ENCODE measurements at places on chromosomes 13 and 19.

DNA sequence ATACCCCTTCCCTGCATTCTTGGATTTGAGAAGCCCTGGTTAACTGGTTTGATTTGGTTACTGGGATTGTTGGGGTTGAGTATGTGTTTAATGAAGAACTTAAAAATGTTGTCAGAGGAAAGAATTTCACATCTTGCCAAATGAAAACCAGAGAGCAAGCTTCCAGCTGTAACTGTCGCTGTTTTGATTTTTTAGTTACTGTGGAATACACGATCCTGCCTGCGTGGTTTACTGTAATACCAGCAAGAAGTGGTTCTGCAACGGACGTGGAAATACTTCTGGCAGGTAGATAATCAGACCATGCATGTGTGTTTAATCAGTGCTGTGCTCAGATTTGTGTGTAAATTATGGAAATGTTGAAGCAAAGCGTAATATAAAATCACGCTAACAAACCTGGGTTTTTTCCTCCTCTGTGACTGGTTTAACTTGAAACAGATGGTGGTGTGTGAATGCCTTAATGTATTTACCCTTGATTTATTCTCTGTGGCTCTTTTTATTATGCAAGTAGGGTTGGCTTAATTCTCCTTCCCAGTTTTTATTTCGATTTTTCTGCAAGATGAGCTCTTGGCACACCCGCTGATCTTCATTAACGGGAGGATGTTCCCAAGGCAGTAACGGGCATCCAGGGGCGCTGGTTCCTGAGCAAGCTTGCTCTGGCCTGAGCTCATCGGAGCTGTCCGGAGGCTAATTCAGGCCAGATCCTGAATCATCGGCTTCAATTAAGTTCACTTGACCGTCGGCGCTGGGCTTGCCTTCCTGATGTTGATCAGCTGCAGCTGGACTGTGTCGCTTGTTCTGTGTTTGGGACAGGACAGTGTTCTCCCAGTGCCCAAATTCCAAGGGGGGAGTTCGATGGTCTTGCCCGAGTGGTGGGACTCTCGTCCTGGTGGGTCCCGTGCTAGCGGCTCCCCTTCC lies 16.0 kb downstream of the UPF1 start:
- no peak for DNase-seq

DNA sequence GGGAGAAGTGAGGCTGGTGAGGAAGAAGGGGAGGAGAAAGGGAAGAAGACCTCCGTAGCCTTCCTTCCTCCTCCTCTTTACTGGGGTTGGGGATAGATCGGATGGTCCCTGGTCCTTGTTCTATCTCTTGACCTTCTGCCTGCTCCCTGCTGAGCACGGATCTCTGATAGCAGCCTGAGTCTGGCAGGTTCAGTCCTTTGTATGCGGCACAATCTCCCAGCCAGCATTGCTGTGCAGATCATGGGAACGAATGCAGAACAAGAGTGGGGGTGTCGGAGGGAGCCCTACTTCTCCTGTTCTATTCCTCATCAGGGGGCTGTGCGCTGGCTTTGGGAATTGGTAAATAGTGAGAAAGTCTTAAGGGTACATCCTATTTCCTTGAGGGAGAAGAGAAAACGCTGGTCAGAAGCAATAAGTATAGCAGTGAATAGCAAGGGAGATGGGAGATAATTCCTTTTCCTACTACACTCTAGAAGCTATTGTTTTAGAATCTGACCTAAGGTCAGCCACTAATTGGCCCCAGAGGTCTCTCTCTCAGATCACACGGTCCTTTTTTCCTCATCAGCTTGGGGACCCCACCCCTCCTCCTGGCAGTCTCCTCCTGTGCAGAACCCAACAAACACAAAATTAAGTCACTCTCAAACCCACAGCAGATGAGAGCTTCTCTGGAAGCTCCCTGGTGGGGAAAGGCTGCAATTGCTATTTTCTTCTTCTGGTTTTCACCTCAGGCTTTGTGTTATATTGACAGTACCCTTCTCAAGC lies 41.0 kb downstream of the KL start:
- no peak for DNase-seq

GRCh38 chr13:80655778-80656511 lies 315.0 kb upstream of the SPRY2 start:
- DNase-seq = no peak

- no peak for DNase-seq
Observed at GRCh38 chr13:51432576-51432975, 20.3 kb downstream of the INTS6 start.

GRCh38 chr13:78784014-78784750 lies 125.2 kb upstream of the OBI1 start:
- no peak for DNase-seq
